ENCODE measurements at places on chromosomes 7 and 10.

DNA sequence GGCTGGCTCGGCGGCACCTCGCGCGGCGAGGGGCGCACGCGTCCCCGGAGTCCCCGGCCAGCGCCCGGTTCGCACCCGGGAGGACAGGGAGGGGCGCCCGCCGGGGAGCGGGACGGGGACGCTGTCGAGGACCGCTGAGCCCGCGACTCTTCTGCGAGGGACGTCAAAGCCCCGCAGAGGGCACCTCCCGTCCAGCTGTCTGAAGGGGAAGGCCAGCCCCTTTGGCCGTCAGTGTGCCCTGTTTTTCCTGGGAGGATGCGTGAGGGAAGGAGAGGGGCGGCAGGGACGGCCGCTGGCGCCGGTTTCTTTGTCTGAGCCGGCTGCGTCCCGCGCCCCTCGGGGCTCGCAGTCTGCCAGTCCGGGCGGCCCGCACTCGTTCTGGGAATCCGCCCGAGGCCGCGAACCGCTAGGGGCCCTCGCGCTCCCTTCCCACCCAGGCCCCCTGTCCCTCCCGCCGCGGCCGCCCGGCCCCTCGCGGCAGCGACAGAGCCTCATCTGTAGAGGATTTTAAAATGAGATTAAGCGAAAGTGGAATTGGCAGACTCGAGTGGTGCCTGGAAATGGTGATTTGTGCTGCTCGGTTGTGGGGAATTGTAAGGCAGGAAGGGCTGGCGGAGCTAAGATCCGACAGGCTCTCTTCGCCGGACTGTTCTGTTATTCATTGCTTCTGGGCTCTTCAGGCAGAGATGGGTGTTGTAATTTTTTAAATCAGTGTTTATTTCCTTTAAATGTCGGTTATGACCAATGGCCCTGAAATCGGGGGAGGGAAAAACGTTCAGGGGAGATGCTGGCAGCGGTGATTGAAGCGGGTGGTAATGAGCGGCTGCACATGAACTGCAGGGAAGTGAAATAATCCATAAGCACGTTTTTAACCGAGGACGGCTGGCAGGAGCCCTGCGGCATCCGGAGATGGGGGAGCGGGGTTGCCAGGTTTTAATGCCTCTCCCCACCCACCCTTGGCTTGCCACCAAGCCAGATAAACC lies 618 bp upstream of the RELN start:
- no peaks in the 10 kb centered on the region for H3K36me3 ChIP-seq
- H3K4me3 ChIP-seq: peak overlapping the region; percentile 13
- H3K27me3 ChIP-seq: peaks cover 42% of the 10 kb centered on the region
- H3K27ac ChIP-seq: no peak overlapping the region
- H3K4me1 ChIP-seq: no peaks in the 10 kb centered on the region

GRCh38 chr7:90191648-90192047 lies 19.9 kb upstream of the STEAP2 start:
- no peaks in the 10 kb centered on the region for H3K27me3 ChIP-seq
- no peak for DNase-seq
- H3K4me3 ChIP-seq: no peak overlapping the region
- H3K27ac ChIP-seq: no peak overlapping the region

GRCh38 chr7:115145512-115145911 lies 223.6 kb downstream of the MDFIC start:
- no peak overlapping the region for H3K27ac ChIP-seq
- H3K27me3 ChIP-seq: no peaks in the 10 kb centered on the region
- H3K4me1 ChIP-seq: no peaks in the 10 kb centered on the region
- no peaks in the 10 kb centered on the region for H3K36me3 ChIP-seq

GRCh38 chr7:50121286-50121685 lies 28.2 kb upstream of the ZPBP start:
- H3K27me3 ChIP-seq: no peaks in the 10 kb centered on the region
- no peak for DNase-seq
- H3K36me3 ChIP-seq: no peaks in the 10 kb centered on the region
- no peak overlapping the region for H3K27ac ChIP-seq
- no peak overlapping the region for H3K4me3 ChIP-seq

- no peaks in the 10 kb centered on the region for H3K27me3 ChIP-seq
- H3K27ac ChIP-seq: no peak overlapping the region
Observed at GRCh38 chr10:44803862-44804261, 107.3 kb upstream of the TMEM72 start.

DNA sequence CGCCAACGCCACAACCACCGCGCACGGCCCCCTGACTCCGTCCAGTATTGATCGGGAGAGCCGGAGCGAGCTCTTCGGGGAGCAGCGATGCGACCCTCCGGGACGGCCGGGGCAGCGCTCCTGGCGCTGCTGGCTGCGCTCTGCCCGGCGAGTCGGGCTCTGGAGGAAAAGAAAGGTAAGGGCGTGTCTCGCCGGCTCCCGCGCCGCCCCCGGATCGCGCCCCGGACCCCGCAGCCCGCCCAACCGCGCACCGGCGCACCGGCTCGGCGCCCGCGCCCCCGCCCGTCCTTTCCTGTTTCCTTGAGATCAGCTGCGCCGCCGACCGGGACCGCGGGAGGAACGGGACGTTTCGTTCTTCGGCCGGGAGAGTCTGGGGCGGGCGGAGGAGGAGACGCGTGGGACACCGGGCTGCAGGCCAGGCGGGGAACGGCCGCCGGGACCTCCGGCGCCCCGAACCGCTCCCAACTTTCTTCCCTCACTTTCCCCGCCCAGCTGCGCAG lies 424 bp downstream of the EGFR start:
- peak overlapping the region; percentile 82 for H3K27ac ChIP-seq
- no peaks in the 10 kb centered on the region for H3K36me3 ChIP-seq
- no peaks in the 10 kb centered on the region for H3K27me3 ChIP-seq
- peak overlapping the region; percentile 73 for H3K4me3 ChIP-seq
- peak; percentile 64 for DNase-seq

GRCh38 chr10:13632884-13633440 lies 46.2 kb downstream of the PRPF18 start:
- H3K4me1 ChIP-seq: no peaks in the 10 kb centered on the region
- H3K27ac ChIP-seq: no peak overlapping the region
- H3K27me3 ChIP-seq: no peaks in the 10 kb centered on the region
- DNase-seq: no peak
- H3K36me3 ChIP-seq: no peaks in the 10 kb centered on the region
- H3K4me3 ChIP-seq: no peak overlapping the region

- no peak overlapping the region for H3K27ac ChIP-seq
- no peak overlapping the region for H3K4me3 ChIP-seq
- H3K4me1 ChIP-seq: no peaks in the 10 kb centered on the region
- DNase-seq: no peak
- H3K36me3 ChIP-seq: no peaks in the 10 kb centered on the region
Observed at GRCh38 chr10:29245476-29245875, 43.4 kb upstream of the LYZL1 start.

DNA sequence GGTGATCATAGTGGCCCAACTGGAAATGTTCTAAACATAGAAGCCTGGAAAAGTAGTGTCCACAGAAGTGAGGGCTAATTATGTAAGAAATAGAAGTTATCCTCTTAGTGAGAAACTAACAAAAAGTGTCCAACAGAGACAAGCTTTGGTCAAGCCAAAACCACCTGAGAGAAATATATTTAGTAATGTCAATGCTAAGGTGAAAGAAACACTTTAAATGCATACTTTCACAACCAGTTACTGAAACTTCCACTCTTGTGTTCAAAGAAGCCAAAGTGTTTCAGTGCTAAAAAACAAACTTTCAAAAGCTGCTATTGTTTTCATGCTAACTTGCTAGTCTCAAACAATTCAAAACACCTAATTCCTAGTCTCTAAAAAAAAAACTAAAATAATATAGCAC lies 18.1 kb downstream of the RAB11FIP2 start:
- H3K27me3 ChIP-seq: no peaks in the 10 kb centered on the region
- DNase-seq: no peak
- no peaks in the 10 kb centered on the region for H3K36me3 ChIP-seq
- no peaks in the 10 kb centered on the region for H3K4me1 ChIP-seq
- H3K27ac ChIP-seq: no peak overlapping the region

DNA sequence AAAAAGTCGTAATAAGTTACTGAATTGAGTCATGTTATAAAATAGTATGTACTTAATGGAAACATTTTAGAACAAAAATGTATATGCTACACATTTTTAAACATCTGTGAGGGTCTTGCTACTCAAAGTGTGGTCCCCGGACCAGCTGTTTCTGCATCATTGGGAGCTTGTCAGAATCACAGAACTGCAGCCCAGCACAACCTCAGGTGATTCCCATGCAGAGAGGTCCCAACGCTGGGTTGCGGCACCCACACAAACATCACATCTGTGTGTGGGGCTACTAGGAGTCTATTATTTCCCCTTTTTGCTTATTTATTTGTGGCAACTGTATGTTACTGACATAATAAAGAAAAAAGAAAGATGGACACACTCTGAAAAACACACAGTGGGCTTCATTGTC lies 146.6 kb downstream of the BMS1 start:
- H3K4me3 ChIP-seq: no peak overlapping the region
- H3K27me3 ChIP-seq: peaks cover 7% of the 10 kb centered on the region
- H3K27ac ChIP-seq: no peak overlapping the region
- H3K36me3 ChIP-seq: no peaks in the 10 kb centered on the region

DNA sequence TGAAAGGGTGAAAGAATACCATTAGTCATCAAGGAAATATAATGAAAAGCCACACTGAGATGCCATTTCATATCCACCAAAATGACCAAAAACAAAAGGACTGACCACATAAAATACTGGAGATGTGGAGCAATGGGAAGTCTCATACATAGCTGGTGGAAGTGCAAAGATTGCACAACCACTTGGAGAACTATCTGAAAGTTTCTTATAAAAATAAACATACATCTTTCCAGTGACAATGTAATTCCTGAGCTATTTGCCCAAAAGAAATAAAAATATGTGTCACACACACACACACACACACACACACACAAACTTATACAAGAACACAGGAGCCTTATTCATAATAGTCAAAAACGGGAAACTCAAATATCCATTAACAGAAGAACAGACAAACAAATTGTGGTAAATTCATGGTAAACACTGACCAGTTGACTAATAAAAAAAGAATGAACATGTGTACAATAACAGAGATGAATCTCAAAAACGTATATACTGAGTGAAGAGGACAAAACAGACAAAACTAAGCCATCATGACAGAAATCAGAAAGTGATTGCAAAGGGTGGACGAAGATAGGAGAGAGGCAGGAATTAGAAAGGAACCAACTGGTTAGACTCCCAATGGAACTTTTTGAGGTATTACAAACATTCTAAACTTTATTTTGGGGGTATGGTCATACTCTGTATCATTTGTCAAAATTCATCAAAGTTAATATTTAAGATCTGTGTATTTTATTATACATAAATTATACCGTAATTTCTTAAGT lies 21.5 kb downstream of the WASL start:
- no peaks in the 10 kb centered on the region for H3K4me1 ChIP-seq
- no peaks in the 10 kb centered on the region for H3K36me3 ChIP-seq
- DNase-seq: no peak
- H3K4me3 ChIP-seq: no peak overlapping the region

DNA sequence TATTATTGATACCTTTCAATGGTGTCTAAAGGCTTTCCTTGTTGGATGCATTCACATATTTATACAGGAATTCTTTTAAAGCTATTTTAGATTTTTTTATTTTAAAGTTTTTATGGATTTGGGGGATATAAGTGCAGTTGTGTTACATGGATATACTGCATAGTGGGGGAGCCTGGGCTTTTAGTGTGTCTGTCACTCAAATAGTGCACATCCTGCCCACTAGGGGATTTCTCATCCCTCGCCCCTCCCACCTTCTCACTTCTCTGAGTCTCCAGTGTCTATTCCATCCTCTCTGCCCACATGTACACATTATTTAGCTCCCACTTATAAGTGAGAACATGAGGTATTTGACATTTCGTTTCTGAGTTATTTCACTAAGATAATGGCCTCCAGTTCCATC lies 154.0 kb upstream of the MKI67 start:
- H3K4me1 ChIP-seq: no peaks in the 10 kb centered on the region
- no peak for DNase-seq
- H3K27ac ChIP-seq: no peak overlapping the region
- H3K4me3 ChIP-seq: no peak overlapping the region

GRCh38 chr7:134708692-134709091 lies 62.0 kb downstream of the BPGM start:
- no peak overlapping the region for H3K4me3 ChIP-seq
- DNase-seq: no peak
- no peaks in the 10 kb centered on the region for H3K4me1 ChIP-seq

DNA sequence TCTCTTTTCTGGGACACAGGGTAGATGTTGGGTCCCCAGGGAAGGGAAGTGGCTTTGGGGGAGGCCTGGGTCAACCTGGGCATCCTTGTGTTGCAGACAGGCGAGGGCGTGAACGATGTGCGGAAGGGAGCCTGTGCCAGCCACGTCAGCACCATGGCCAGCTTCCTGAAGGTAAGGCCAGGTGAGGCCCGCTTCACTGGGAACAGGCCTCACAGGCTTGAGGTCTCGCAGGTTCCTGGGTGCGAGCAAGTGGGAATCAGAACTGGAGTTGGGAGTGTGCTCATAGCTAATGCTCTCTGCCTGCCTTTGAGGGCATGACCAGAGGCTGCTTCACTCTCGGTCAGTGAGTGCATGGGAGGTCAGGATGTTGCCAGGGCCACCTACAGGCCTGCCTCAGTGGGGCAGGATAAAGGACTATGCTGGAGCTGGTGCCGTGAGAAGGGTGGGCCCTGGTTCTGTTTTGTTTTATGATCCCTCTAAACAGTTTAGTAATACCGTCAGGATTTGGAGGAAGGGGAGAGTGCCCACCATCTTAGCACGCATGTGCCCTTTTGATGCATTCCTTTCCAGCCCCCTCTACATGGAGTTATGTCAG lies 8.4 kb downstream of the DBNL start:
- DNase-seq: no peak
- no peak overlapping the region for H3K27ac ChIP-seq
- H3K27me3 ChIP-seq: no peaks in the 10 kb centered on the region
- no peaks in the 10 kb centered on the region for H3K4me1 ChIP-seq
- no peak overlapping the region for H3K4me3 ChIP-seq

DNA sequence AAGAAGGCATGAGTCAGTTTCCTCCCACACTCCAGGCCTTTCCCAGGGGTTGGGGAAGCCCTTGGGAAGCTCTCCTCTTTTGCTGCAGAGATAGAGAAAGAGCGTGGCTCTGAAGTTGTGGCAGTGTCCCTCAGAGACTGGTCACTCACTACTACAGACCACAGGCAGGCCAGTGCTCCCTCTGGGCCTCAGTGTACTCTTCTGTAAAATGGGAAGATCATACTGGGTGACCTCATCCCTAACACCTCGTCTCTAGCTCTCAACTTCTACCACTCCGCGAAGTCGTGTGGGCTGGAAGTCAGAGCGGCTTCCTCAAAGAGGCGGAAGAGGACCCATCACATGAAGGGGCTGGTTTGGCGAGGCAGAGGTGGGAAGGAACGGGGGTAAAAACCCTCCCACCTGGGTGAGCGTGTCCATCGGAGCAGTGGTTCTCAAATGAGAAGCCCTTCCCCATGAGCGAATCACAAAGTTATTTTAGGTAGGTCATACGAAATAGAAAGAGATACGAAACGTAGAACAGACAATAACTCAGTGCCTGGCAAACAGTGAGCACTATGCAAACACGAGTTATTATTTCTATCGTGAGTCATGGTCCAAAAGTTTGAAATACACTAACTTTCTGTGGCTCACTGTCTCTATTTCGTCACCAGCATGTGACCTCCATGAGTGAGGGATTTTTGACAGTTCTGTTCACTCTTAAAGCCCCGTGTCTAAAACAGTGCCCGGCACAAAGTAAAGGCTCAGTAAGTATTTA lies 32.7 kb downstream of the PRKAG2 start:
- H3K4me1 ChIP-seq: no peaks in the 10 kb centered on the region
- no peak overlapping the region for H3K4me3 ChIP-seq
- H3K27me3 ChIP-seq: no peaks in the 10 kb centered on the region
- H3K36me3 ChIP-seq: no peaks in the 10 kb centered on the region
